Left ventricle myocardium inferior (tissue), 1 donor: ENCODE measurements at places on chromosomes 6 and 20. TPM values are rescaled to one million over a fixed set of nuclear protein-coding genes. Genes with fewer than 3 reads are reported as not detected.

The KIF6 gene
- 0.69 TPM for total RNA-seq

- no peak for DNase-seq
Measured at GRCh38 chr6:157586088-157586414, 205.1 kb downstream of the ZDHHC14 start.

DNA sequence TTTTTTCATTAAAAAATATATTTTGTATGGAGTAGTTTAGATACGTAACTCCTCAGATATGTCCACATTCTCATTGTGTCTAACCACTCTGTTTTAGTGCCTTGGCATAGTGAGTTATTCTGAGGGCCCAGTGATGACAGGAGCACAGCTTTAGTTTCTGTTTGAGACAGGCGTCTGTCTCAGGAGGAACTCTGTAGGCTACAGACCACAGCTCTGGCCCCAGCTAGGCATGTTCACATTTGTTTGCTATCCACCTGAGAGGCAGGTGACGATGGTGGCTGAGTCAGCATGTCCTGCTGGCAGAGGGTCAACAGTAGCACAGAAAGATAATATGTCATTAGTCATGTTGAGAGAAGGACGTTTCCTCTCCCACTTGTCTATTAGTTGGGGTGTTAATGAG lies 16.3 kb downstream of the LRRC1 start:
- no peak for DNase-seq

The METTL24 gene
- total RNA-seq, result 1.2 TPM

GRCh38 chr20:35206802-35207201 lies 19.7 kb upstream of the MMP24 start:
- DNase-seq, result no peak

DNA sequence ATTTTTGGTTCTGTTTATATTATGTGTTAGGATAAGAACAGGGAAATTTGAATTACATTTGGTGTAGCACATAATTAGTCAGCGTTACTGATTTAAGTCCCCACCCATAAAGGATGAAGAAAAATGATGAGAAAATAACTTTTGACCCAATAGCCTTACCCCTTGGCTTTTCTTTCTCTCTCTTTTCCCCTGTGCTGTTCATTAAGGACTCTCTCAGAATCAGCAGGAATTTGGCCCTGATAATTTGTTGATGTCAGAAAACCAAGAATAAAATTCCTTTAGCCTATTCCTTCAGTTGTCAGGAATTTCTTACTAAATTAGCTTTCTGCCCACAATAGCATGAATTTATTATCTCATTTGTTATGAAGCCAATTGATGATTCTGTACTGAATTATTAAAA lies 18.5 kb downstream of the PLCB1 start:
- DNase-seq, result no peak

The C6orf52 gene
- 1.5 TPM for total RNA-seq

The ZKSCAN3 gene
- total RNA-seq, result 4.1 TPM

GRCh38 chr6:144298194-144298593 lies 13.1 kb downstream of the UTRN start:
- no peak for DNase-seq

The GABRR1 gene
- not detected for total RNA-seq

DNA sequence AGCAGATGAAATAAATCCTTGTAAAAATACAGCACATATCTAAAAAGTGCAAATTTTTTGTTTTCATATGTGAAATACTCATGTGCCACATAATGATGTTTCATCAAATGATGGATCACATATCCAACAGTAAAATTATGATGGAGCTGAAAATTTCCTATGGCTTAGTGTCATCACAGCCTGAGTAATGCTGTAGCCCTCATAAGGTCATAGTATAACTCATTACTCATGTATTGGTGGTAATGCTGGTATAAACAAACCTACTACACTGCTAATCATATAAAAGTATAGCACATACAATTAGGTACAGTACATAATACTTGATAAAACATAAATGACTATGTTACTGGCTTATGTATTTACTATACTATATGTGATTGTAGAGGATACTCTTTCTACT lies 12.9 kb downstream of the TSPYL1 start:
- no peak for DNase-seq

The RIOK1 gene
- 11.5 TPM for total RNA-seq

DNA sequence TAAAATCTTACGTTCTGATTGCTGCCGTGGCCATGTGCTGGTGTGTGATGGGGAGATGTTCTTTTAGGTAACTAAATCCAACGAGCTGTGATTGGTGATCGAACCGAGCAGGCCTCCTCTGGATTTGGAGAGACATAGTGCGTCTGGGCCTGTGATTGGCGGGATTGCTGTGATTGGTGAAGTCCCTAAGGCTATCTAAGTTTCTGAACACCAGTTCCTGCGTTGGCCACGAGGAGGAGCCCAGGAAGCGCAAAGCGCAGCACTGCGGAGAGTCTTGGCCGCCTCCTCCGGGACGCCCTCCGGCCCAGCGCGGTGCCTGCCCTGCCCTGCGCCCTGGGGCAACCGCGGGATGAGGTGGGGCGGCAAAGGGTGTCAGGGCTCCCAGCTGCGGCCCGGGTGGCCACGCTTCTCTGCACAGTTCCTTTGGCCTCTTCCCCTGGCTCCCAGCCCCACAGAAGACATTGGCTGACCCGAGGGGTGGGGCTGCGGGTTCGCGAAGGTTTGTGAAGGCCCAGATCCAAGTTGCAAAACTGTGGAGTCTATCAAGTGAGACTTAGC lies 33.0 kb downstream of the HNF4A start:
- DNase-seq, result peak; percentile 62

- DNase-seq, result no peak
Measured at GRCh38 chr6:113627480-113627879, 229.7 kb upstream of the MARCKS start.

DNA sequence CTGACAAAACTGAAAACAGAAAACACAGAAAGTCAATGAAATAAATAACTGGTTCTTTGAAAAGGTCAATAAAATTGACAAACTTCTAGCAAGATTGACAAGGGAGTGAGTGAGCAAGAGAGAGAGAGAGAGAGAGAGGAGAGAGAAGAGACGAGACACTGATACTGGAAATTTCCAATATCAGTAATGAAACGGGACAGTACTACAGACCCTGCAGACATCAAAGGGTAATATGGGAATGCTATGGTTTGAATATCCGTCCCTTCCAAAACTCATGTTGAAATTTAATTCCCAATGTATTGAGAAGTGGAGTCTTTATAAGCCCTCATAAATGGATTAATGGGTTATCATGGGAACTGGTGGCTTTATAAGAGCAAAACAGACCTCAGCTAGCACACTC lies 3.8 kb downstream of the TTI1 start:
- no peak for DNase-seq

GRCh38 chr6:117483004-117483644 lies 650 bp downstream of the DCBLD1 start:
- peak; percentile 66 for DNase-seq

DNA sequence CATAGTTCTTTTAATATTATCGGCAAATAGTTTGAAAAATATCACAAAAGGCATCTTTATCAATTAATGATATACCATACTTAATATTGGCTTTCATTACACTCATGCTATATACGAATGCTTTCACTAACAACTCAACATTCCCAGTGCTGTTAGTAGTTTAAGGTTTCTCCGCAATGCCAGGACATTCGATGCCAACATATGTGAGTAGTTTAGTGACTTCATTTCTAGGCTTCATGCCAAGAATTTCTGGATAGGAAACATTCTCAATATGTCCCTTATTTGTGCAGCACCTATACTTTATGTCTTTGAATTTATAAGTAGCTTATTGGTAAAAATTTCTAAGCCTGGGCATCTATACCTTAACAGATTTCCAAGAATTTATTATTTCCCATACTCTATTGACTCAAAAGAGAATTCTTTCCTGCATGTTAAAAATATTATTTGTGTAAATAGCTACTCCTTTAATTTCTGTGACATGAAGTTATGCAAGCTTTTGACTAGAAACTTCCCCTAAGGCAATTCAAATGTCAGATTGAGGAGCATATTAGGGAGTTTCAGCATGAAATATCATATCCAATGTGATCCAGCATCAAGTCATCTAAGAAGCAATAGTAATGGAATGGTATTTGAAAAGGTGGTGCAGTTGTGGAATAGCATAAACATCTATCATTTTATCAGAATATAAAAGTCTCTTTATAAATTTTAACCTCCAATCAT lies 236.0 kb upstream of the STXBP5 start:
- no peak for DNase-seq

GRCh38 chr6:101069191-101069795 lies 188.2 kb upstream of the ASCC3 start:
- DNase-seq, result no peak

- no peak for DNase-seq
Measured at GRCh38 chr6:1840491-1841121, 230.9 kb downstream of the FOXC1 start.

- DNase-seq, result no peak
Measured at GRCh38 chr6:121335087-121336008, 1.1 kb upstream of the TBC1D32 start.

DNA sequence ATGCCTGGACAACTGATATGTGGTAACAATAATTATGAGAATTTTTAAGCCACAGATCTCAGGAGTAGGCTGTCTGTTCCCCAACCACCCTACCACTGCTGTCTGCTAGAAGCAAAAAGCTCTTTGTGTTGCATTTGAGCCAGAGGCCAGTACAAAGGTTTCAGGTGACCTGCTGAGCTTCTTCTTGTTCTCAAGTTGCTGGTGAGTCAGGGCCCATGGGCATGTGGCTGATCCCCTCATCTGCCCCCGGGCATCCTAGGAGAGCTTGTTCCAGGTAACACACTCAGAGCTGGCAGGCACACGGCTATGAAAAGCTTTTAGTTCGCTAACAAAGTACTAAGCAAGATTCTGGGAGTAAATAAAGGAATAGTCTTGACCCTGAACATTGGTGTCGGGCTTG lies 285.3 kb downstream of the CDC5L start:
- DNase-seq, result no peak
